ENCODE measurements at places on chromosomes 16 and 17.

DNA sequence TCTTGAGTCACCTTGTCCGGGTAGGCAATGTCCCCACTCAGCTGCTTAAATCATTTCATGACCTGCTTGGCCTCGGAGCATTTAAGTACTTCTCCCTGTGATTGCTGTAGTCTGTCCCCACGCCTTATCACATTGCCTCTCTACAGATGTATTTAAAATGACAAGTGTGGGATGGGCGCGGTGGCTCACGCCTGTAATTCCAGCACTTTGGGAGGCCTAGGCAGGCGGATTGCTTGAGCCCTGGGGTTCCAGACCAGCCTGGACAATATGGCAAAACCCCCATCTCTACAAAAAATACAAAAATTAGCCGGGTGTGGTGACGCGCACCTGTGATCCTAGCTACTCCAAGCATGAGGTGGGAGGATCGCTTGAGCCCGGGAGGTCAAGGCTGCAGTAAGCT is 1.3 kb upstream of the GJC1 start:
- DNase-seq: no peak

GRCh38 chr16:51967646-51968045 is 579.3 kb downstream of the TOX3 start:
- DNase-seq: no peak

GRCh38 chr17:19780846-19781245 is 32.7 kb upstream of the ALDH3A1 start:
- DNase-seq: no peak

DNA sequence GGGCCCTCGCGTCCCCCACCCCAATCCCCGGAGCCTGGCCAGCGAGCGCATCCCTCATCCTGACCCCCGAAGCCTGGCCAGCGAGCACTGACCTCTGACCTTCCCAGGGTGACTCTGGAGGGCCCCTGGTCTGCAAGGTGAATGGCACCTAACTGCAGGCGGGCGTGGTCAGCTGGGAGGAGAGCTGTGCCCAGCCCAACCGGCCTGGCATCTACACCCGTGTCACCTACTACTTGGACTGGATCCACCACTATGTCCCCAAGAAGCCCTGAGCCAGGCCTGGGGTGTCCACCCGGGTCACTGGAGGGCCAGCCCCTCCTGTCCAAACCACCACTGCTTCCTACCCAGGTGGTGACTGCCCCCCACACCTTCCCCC is 2.3 kb downstream of the TPSD1 start:
- no peak for DNase-seq

- DNase-seq: peak; percentile 28
Measured at GRCh38 chr17:82519971-82520903, 705 bp downstream of the FOXK2 start.

DNA sequence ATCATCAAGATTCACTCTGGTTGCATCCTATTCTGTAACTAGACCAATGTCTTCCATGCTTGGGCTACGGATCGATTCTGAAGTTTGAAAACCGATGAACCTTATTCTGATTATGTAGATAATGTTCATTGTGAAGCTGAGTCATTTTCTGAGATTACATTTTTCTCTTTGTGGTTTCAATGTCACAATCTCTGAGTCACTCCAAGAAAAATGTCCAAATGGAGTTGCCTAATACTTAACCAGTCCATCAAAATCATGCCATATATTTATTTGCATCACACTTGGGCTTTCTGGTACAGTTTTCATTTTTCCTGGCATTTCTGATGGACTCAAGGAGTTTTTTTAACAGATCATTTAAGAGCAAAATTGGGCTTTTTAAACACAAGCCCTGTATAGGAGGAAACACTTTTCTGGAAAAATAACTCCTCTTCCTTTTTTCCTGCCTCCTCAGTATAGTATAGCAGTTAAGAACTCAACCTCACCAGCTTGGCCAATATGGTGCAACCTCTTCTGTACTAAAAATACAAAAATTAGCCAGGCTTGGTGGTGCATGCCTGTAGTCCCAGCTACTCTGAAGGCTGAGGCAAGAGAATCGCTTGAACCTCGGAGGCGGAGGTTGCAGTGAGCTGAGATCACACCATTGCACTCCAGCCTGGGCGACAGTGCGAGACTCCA is 17.5 kb downstream of the CACNG3 start:
- DNase-seq: no peak

- DNase-seq: no peak
Measured at GRCh38 chr16:82560805-82561325, 65.9 kb upstream of the CDH13 start.

DNA sequence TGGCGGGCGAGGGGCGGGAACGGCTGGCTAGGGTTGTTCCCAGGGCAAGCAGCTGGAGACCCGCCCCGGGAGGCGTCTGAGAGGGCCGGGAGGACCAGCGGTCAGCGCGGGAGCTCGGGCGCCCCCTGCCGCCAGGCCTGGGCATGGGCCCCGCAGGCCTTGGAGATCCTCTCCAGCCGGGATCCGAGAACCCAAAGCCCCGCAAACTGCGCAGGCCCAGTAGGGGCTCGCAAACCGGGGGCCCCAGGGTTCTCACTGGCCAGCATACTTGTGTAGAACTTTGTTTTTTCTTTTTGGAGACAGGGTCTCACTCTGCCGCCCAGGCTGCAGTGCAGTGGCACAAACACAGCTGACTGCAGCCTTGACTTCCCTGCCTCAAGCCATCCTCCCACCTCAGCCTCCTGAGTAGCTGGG is 20.8 kb upstream of the ZNF423 start:
- peak; percentile 81 for DNase-seq

GRCh38 chr17:77838748-77839697 is 119.5 kb upstream of the TNRC6C start:
- no peak for DNase-seq

GRCh38 chr17:82193520-82194220 is 19.0 kb downstream of the CCDC57 start:
- DNase-seq: no peak

- no peak for DNase-seq
Measured at GRCh38 chr17:21232033-21232749, 18.2 kb upstream of the TMEM11 start.

- DNase-seq: no peak
Measured at GRCh38 chr17:58693208-58693607, 806 bp downstream of the RAD51C start.

DNA sequence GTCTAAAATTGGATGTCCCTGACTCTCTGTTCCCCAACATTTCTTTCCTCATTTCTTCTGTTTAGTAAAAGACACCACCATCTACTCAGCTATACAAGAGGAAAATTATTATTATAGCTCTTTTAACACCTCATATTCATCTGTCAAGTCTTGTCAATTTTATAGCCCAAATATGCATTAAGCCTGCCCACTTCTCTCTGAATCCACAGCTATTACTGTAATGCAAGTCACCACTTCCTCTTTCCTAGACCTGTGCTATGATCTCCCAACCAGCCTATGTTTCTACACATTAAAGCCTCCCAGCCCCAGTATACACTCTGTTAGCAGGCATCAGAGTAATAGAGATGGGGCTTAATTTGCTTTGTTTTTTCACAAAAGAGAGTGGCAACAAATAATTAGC is 252.9 kb downstream of the GRIN2A start:
- no peak for DNase-seq

GRCh38 chr16:64696866-64697265 is 425.0 kb downstream of the CDH11 start:
- no peak for DNase-seq

GRCh38 chr16:25912321-25912720 is 220.6 kb downstream of the HS3ST4 start:
- DNase-seq: no peak

DNA sequence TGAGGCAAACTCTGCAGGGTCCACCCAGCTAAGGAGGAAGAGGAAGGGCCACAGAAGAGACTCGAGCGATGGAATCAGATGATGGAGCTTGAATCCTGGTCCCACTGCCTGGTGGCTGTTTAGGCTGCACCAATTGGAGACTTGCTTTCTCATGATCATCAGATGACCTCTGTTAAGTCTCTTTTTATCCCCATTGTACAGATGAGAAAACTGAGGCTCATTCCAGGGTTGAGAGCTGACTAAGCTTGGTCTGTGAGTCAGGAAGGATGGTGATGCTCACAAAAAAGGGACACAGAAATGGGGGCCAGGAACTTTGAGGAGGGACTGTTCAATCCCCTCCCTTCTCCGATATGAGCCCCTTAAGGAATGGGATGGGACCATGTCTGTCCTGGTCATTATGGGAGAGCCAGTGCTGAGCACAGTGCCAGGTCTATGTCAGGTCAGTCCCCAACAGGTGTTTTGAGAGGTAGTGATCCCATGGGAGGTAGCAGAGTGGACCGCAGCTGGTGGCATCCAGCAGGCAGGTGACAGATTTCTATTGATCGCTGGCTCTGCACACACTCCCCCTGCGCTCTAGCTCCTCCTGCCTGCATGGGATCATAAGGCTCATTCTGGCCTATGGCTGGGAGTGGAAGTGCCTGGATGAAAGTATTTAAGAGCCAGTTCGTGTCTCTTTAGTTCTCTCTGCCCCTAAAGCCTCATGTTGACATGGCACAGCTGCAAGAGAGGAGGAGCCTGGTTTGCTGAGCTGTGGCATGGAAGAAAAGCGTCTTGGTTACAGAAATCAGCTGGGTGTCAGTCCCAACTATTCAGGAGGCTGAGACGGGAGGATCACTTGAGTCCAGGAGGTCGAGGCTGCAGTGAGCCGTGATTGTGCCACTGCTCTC is 27.2 kb downstream of the SNX20 start:
- no peak for DNase-seq

DNA sequence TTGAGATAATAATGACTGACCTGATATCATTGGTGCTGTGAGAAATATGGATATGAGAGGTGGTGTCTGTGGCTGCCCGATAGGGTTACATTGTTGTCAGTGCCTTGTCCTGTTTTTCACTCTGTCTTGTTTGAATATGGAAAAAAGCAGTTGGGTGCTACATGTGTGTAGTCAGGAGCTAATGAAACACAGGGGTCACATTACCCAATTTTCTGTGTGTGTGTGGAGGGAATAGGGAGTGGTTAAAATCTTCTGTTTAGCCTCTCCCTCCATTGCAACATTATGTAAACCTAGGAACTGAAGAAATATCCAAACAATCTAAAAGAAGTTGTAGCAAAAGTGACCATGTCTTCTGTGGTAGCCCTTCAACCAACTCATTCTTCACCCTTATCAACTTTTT is 527.7 kb upstream of the SOX9 start:
- no peak for DNase-seq

GRCh38 chr16:3112881-3113574 is 642 bp downstream of the ZNF205 start:
- no peak for DNase-seq

DNA sequence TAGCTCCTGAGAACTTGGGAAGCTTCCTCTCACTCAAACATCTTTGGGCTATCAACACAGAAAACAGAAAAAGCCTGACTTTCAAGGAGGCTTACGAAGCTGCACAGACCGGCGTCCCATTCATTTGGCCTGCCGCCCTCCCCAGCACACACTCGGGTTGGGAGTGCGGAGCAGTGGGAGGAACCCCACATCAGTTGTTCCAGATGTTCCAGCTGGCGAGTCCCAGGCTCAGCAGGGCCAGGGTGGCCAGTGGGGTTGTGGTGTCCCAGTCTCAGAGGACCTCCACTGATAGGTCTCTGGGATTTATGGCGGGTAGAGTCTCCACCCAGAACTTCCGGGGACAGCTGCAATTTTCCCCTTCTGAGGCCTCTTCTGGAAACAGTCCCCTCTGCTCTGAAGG is 43.1 kb upstream of the DLX4 start:
- DNase-seq: no peak

Measured in GM19239 (cell line).